Epithelial cell of prostate (primary cell): ENCODE measurements at places on chromosomes 1 and 21.

DNA sequence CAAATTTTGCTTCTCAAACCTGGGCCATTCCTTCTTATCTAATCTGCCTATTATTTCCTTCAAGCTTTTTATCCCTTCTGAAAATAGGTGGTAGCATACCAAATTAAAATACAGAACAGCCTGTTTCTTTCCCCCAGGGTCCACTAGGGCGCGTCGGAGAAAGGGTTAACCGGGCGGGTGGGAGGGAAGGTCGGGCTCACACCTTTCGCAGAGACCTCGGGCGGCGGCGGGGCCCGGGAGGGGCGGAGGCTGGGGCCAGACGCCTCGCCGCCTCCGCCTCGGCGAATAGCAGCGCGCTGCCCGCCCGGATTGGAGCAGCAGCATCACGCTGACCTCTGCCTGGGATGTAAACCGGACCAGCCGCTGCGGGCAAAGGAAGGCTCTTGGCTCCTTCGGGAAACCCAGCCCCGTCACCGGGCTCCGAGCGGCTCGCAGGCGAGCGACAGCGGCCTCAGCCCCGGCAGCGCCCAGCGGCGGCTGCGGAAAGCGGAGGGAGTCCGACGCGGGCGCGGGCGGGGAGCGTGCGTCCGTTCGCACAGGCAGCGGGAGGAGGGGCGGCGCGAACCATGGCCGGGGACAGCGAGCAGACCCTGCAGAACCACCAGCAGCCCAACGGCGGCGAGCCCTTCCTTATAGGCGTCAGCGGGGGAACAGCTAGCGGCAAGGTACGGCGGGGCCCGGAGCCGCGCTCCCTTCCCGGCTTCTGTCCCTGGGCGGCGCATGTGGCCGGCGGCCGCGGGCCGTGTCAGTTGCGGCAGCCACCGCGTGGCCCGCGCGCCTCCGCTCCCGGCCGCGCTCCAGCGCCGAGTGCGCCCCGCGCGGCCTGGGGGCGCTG, at the start of gene UCK2:
Gene UCK2 (plus strand): TSS at position 347 of the 835 bp plus-strand sequence. CDS start 220 bp downstream, at position 567.
- no peak for DNase-seq

DNA sequence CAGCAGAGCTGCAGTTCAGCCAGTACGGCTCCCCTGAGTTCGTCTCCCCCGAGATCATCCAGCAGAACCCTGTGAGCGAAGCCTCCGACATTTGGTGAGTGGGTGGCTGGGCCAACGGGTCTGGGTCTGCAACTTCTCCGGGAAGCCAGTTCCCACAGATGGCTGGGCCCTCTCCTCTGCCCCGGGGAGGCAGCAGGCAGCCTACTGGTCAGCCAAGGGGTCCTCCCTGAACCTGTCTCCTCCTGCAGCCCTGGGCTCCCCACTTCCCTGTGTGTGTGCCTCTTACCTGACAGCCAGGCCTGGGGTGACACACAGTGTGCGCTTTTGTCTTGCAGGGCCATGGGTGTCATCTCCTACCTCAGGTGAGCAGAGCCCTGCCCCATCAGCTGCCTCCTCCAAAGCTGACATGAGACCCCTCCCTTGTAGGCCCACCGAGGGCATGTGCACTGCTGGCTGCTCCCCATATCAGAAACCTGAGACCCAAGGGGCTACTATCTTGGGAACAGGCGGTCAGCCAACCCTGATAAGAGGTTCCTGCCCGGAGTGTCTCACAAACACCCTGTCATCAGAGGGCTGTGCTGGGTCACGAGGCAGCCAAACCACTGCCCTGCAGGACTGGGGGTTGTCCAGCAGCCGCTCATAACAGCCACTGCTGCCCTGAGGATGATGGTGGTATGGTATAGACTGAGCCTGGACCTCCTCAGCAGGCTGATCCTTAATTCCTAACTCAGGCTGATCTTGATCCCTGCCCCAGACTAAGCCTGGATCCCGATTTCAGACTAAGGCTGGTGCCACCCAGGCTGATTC, 37.6 kb downstream of the TRIM11 start:
- no peak for DNase-seq

DNA sequence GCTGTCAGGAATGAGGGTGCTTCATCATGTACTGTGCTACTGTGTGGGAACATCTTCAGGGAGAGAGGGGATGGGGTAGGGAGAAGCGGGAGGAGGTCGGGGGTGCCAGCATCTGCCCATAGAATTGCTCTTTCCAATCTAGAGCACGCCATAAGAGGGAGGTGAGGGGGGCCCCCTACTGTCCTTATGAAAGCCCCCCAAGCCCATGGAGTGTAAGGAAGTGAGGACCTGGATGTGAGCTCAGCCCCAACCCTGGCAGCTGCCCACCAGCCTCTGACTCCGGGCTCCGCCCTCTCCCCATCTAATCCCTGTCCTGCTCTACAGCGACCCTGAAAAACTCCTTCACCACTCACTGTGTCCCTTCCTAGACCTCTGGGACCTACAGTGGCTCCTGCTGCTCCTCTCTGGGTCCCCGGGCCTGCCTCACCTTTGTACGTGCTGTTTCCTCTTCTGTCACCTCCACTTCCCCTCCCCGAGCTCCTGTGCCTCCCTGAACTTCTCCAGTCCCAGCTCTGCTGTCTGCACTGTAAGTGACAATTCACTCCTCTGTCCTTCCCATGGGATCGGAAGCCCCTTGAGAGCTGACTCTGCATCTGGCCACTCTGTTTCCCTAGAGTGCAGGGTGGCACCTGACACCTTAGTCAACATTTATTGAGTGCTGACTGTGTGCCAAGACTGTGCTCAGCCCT, 269.4 kb downstream of the PTPRU start:
- no peak for DNase-seq

DNA sequence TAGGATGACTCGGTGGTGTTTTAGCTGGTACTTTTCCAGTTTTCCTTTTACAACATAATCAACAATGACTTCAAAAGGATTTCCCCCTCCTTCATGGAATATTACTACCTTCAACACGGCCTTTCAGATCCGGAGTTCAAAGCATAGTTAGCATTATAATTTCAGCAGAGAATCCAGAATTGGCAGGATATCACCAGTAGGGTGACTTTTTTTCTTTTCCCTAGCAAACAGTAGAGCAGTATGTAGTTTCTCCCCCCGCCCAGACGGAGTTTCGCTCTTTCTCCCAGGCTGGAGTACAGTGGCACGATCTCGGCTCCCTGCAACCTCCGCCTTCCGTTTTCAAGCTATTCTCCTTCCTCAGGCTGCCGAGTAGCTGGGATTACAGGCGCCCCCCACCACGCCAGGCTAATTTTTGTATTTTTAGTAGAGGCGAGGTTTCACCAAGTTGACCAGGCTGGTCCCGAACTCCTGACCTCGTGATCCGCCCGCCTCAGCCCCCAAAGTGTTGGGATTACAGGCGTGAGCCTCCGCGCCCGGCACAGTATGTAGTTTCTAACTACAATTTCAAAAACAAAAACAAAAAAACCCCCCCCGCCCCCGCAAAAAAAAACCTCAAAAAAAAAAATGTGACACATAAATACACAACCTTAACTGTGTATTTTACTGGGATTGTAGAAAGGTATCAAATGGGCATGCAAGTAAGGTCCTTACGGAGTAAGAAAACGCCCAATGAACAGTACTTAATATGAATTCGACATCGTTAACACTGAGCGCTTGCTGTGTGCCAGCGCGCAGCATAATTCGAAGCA, 1.5 kb upstream of the COX20 start:
- DNase-seq, result peak; percentile 41

DNA sequence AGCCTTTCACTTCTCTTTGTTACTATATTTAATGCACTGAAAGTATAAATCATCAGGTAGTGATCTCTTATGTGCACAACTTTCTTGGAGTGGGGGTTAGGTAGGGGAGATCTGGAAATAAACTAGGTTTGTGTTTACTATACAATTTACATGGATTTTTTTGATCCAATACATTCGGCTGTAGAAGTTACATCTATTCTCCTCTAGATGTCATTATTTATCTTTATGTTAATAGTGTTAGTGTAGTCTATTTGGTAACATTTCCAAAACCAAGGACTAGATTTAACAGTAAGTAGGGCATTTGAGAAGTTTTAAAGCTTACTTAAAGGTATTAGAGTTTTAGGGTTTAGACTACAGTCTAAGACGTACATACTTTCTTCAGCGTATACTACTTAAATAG, 5.4 kb downstream of the VPS45 start:
- DNase-seq, result no peak

DNA sequence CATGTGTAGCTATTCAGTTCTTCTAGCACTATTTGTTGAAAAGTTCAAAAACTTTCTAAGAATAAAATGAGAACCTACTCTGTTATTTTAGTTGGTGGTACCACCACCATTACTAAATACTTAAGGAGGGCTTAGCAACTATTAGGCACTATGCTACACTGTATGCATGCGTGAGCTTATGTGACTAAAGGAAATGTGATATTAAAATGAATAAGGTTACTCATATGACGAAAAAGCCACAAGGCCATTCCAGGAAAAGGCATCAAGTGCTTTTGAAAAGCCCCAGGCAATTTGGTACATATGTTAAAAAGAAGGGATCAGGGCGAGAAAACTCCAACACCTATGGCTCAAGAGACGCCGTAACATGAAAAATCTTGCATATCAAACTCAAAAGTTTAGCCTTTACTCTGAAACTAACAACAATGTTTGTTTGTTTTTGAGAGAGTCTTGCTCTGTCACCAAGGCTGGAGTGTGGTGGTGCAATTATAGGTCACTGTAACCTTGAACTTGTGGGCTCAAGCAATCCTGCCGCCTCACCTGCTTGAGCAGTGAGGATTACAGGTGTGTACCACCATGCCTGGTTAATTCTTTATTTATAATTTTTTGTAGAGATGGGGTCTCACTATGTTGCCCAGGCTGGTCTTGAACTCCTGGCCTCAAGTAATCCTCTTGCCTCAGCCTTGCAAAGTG, 42.5 kb downstream of the EPRS1 start:
- no peak for DNase-seq

DNA sequence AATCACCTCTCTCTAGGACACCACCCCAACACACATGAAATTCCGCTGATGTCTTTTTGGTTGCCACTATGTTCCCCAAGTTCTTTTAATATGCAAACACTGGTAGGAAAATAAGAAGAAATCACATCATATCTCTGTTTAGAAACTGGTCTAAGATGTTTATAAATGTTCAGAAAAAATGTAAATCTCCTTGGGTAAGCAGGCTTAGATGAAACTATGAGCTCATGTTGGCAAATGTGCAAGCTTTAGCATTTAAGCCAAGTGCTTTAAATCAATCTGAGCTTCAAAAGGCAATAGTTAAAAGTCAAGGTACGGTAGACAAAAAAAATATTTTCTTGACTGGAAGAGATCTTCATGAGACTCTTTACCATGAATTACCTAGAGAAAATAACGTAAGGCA, 25.2 kb upstream of the SLAMF9 start:
- no peak for DNase-seq

GRCh38 chr21:40011371-40011770, 144.1 kb downstream of the PCP4 start:
- DNase-seq, result no peak
